Stimulated activated CD4-positive, alpha-beta T cell treated with anti-CD3 and anti-CD28 coated beads, TNF-alpha, amount 100 ng/mL, for 1 hour (primary cell): ENCODE measurements at places on chromosomes 16 and 17.

GRCh38 chr17:75722076-75722475 lies 817 bp downstream of the ITGB4 start:
- no peak for DNase-seq

GRCh38 chr16:49556606-49557446 lies 183.2 kb downstream of the C16orf78 start:
- no peak for DNase-seq

- no peak for DNase-seq
Observed at GRCh38 chr17:80759377-80759673, 214.7 kb downstream of the RPTOR start.

GRCh38 chr17:5958850-5959249 lies 111.3 kb upstream of the WSCD1 start:
- DNase-seq, result no peak

GRCh38 chr16:50791522-50791921 lies 49.6 kb downstream of the CYLD start:
- DNase-seq, result no peak

DNA sequence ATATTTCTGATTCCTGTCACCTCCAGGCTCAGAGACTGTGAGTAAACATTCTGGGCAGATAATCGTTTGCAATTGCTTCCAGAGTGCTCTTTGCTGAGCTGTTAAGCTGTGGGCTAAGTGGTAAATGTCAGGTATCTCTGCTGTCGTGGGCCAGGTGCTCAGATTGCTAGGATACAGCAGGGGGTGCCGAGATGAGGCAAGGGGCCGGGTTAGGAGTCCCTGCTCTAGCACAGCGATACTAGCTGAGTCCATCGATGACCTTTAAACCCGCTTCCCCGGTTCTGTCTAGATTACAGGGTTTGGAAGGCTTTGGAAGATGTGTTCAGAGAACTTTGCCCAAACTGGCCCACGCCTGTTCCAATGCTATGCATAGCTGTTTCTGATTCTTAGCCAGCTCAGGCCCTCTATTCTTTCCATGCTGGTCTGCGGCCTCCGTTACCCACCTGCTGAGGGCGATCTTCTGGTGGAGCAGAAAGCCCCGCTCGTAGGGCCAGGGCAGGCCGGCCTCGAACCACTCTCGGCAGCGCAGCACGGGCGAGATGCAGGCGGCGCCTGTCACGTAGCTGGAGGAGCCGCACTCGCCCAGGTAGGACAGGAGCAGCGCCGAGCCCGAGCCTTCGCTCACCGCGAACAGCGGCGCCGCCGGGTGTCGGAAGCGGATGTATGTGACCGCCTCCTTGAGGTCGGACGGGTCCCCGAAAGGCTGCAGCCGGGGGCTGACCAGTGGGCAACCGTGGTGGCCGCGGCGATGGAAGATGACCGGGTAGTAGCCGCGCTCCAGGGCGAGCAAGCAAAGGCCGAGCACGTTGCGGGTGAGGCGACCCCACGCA lies 979 bp downstream of the ABHD15 start:
- no peak for DNase-seq

DNA sequence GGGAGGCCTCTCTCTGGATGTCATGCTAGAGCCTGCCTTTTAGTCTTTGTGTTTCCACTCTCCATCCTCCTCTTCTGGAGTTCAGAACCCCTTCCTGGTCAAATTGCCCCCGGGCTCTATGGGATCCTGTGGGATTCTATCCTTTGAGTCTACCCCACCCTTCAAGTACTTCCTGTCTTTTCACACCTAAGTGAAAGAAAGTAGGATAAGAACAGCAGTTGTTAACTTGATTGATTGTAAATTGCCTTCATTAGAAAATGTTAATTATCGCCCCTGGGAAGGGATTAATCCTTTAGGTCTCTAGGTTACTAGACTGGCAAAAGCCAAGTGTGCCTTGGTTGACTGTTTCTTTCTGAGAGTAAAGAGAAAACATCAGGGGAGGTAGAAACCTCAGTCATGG lies 30.1 kb downstream of the PRKCB start:
- DNase-seq, result no peak

- DNase-seq, result no peak
Observed at GRCh38 chr17:38451840-38452529, 23.7 kb downstream of the ARHGAP23 start.

- no peak for DNase-seq
Observed at GRCh38 chr17:67056746-67057490, 12.6 kb downstream of the CACNG1 start.

DNA sequence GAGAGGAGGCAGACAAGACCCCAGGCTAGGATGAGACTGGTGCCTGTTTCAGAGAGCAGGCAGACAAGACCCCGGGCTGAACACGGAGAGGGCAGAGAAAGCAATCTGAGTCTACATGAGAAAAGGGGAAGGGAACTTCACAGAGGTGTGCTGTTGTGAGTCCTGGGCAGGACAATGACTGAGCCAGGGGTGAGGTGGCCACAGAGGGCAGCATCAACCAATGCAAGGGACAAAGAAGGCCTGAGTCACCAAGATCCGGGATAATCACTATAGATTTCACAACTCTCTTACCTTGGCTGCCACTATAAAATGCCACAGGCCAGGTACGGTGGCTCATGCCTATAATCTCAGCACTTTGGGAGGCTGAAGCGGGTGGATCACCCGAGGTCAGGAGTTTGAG lies 89.0 kb downstream of the SLC39A11 start:
- DNase-seq, result no peak

- no peak for DNase-seq
Observed at GRCh38 chr17:65208717-65209116, 71.5 kb downstream of the RGS9 start.

DNA sequence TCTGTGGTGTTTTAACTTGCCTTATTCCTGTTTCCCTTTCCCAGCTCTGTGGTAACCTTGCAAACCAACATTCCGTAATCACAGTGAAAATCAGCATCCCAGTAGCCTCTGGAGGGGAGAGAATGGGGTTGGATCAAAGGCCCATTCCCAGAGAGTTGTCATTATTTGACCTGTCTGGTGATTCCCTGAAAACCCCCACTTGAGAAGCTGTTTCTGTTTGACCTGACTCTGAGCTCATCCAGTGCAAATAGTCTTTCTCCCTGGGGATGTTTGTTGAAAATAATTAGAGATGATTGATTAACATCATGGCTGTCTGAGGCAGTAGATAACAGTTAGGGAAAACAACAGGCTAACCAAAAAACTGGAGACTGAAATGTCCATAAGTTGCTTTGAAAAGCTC lies 3.0 kb downstream of the CACNG1 start:
- DNase-seq, result no peak

DNA sequence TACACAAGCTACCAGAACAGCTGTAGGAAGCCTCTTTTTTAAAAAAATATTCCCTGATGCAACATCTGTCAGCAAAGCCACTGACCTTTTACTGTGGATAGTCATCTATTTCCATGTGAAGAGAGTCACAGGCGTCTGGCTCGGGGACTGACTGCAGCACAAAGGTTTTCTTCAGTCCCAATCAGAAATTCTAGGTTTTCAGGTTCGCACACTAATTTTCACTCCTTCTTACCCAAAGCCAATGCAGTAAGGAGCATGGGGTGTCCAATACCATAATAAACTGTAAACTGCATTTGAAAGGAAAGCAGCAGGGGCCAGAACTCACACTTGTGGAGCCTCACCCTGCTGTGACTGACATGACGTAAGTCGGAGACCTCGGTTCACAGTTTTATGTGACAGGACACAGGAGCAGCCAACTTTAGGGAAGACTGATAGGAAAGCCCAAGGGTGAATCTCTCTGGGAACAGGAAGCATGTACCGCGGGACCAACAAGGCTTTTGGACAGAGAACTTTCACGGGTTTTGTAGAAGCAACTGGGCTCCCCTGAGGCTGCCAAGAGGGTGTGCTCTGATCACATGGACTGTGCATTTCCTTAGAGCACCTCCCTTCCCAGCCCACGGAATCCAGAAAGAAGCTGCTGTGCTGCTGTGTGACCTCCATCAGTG lies 9.1 kb upstream of the TMEM100 start:
- no peak for DNase-seq

DNA sequence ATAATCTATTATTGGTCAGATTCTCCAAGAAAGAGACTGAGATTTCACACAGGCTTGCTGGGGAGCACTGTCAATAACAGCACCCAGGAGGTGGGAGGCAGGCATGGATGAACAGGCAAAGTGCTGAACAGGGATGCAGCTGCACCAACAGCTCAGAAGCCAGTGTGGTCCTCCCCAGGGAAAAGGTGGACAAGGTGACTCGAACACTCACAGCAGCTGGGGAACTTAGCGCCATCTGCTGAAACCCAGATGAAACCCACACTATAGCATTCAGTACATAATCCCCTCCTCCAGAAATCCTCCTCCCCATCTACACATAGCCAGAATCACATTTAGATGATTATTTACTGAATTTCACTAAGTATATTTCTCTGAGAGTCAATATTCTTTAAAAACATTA lies 255.2 kb upstream of the WSB1 start:
- no peak for DNase-seq

GRCh38 chr17:18027280-18027679 lies 11.7 kb downstream of the ATPAF2 start:
- no peak for DNase-seq

GRCh38 chr16:75239542-75240122 lies 11.8 kb downstream of the BCAR1 start:
- no peak for DNase-seq

DNA sequence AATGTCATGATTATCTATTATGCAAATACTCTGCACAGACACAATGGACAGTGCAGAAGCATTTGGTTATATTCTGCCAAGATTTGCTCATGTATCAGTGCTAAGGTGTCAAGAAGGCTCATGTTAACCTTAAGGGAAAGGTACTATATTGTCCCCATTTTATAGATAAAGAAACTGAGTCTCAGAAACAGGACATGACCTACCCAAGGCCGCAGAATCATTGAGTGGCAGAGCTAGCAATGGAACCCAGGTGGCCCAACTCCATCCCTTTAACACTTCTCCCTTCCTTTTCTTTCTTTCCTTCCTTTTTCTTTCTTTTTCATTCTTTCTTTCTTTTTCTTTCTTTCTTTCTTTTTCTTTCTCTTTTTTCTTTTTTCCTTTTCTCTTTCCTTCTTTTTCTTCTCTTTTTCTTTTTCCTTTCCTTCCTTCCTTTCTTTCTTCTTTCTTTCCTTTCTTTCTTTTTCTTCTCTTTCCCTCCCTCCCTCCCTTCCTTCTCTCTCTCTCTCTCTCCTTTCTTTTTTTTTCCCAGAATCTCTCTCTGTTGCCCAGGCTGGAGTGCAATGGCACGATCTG lies 149.8 kb downstream of the CPPED1 start:
- DNase-seq, result no peak

DNA sequence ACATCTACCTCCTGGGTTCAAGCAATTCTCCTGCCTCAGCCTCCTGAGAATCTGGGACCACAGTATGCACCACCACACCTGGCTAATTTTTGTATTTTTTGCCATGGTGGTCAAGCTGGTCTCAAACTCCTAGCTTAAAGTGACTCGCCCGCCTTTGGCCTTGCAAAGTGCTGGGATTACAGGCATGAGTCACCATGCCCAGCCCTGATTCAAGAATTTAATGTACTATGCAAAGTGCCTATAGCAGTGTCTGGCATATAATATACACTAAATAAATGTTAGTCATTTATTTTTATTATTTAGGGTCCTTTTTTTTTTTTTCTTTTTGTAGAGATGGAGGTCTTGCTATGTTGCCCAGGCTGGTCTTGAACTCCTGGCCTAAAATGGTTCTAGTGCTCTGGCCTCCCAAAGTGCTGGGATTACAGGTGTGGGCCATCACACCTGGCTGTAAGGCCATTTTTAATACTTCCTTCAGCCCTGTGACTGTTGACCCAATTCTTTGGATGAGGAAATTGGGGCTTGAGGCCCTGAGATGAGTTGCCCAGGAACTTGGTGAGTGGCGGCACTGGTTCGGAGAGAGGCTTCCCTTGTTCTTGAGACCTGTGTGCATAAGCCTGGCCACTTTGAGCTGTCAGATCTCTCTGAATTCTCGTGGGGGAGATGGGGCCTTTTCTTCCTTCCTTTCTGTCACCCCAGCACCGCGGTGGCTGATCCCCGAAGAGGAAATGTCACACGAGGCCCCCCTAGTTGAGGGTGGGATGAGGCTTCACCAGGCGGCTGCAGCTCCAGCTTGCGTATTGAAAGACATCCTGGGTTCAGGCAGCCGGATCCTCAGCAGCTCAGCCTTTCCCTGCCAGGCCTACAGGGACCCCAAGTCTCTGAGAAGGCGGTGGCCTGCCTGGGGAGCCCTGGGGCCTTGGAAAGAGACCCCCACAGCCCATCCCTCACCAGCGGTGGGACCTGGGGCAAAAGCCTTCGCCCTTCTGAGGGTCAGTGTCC lies 38.7 kb downstream of the LAT start:
- DNase-seq, result no peak

GRCh38 chr17:66405836-66406677 lies 103.6 kb downstream of the PRKCA start:
- DNase-seq, result no peak

- DNase-seq, result no peak
Observed at GRCh38 chr17:64423881-64424280, 25.0 kb upstream of the MILR1 start.

GRCh38 chr17:73820686-73821448 lies 176.6 kb upstream of the SDK2 start:
- no peak for DNase-seq

DNA sequence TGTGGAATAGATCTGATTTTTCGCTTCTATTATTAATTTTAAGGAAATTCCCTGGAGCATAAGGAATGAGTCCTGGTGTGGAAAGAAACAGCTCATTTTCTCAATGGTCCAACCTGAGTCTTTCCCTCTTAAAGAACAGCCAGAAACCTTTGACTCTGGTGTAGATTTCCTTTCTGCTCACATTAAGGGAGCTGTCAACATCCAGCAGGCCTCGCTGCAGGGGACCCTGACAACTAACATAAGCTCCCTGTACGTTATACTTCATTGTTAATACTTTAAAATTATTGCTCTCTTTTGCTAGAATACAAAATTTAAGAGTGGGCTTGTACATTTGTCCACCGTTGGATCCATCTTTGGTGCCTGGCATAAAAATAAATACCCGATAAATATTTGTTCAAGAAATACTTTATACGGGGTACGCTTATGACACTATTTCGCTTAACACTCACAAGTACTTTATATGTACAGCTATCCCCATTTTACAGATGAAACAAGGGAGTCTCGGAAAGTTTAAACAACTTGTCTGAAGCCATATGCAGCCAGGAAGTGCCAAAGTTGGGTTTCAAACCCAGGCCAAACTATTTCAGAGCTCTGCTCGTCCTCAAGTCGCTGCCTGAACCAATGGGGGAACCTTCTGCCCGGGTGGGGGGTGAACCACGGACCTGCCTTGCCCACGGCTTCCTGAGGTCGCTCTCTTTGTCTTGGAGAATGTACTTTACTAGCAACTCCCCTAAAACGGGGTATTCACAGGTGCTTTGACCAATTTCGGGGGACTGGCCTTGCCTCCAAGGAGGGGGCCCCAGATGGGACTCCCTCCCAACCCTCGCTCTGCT lies 611 bp downstream of the SMARCE1 start:
- DNase-seq, result no peak
